ENCODE measurements at places on chromosomes 6 and 20.

DNA sequence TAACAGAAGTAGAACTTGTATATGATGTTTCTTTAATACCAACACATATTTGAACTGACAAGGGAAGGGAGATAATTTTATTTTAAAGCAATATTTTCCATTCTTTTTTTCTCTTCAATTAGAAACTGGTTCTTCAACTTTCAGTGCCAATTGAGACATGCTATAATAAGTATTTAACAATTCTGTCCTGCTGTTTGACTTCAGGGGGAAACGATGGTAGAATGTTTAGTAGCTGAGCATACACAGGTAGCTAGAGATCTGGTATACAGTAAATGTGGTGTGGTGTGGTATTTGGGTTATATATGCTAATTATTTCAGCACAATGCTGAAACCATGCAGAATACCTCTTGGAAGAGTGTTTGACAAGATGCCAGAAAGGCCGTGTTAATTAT, 156.9 kb downstream of the ARID1B start:
- DNase-seq = no peak

DNA sequence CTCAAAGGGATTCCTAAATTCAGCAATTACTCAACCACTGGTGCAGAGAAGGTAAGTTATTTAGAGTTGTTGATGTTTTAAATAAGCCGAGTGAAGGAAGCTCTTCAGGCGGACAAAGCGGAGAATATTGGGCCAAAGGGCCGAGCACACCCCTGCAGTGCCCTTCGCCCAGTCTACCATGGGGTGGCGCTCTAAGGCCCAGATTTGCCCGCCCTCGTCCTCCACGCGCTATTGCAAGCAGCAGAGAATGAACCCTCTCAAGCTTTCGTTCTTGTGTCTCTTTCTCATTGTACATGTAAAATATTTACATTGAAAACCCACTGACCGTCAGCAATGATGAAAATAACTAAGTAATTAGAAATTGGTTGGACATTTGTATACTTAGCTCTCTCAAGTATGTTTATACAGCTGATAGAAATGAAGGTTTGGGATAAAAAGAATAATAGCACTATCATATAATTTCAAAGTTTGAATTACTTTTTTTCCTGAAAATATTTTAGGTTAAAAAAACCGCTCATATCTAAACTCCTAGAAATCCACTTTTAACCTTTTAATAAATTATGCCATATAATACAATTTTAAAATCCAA, 195.0 kb upstream of the CEP162 start:
- DNase-seq = no peak

GRCh38 chr6:11113038-11113437, 1.5 kb upstream of the ERVFRD-1 start:
- DNase-seq = no peak

DNA sequence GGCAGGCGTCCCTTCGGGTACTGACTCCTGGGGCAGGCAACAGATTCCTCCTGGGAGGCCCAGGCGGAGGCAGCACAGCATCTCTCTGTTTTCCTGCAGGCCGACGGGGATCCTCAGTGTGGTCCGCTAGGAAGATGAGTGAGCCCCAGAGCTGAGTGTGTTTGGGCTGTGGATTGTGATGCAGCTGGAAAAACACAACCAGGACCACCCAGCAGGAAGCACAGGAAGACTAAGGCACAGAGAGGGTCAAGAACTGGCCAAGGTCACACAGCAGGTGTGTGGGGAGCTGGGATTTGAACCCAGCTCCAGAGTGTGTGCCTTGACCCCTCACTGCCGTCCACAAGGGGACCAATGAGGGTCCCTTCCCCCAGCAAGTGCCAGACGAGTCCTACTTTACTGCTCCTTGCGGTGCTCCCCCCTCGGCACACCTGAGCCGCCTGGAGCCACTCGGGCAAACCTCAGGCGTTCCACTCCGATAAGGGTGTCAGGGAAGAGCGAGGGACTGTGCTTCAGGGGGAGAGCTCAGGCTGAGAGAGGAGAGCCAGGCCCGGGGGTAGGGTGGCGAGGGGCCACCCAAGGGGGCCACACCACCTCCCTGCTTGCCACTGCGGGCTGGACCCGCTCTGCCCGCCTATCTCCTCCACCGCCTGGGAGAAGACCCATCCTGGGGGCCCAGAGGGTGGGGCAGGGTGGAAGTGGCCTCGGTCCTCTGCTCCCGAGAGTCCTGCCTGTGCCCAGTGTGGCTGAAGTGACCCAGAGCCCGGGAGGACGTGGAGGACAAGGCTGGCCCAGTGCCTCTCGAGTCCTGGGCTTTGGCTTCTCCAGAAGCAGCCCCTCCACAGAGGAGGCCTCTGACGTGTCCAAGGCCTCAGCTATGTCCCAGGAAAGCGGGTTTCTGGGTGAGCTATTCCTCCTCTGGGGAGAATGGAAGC, 63.3 kb downstream of the YTHDF1 start:
- no peak for DNase-seq

DNA sequence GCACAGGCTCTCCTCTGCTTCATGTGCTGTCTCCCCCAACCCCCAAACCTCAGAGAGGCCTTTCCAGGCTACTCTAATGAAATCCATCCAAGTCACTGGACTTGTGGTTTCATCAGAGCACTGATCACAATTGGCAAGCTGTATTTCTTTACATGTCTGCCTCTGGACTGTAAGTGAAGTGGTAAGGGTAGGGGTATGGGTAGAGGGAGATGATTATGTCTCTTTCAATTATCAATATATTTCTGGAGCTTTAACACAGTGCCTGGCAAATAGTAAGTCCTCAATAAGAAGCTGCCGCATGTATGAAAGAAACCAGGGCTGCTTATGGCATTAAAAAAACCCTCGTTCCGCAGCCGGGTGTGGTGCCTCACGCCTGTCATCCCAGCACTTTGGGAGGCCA, 5.4 kb downstream of the TRERF1 start:
- DNase-seq = no peak

DNA sequence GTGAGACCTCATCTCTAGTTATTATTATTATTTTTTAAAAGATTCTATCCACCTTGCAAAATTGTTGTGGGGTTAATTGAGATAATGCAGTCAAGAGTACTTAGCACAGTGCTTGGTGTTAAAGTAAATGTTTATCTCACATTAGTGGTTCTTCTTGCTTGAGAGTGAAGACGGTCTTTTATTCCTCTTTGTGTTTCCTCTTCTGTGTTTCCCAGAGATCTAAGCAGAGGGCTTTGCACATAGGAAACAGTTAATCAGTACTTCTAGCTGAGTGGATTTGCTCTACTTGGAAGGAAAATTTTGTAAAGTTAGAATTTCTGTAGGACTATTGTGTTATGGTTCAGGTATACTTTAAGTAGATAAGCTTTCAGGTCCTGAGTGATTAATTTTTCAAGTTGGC, 3.5 kb downstream of the ARMC2 start:
- no peak for DNase-seq

GRCh38 chr20:1477896-1478490, 11.3 kb upstream of the NSFL1C start:
- DNase-seq = no peak

DNA sequence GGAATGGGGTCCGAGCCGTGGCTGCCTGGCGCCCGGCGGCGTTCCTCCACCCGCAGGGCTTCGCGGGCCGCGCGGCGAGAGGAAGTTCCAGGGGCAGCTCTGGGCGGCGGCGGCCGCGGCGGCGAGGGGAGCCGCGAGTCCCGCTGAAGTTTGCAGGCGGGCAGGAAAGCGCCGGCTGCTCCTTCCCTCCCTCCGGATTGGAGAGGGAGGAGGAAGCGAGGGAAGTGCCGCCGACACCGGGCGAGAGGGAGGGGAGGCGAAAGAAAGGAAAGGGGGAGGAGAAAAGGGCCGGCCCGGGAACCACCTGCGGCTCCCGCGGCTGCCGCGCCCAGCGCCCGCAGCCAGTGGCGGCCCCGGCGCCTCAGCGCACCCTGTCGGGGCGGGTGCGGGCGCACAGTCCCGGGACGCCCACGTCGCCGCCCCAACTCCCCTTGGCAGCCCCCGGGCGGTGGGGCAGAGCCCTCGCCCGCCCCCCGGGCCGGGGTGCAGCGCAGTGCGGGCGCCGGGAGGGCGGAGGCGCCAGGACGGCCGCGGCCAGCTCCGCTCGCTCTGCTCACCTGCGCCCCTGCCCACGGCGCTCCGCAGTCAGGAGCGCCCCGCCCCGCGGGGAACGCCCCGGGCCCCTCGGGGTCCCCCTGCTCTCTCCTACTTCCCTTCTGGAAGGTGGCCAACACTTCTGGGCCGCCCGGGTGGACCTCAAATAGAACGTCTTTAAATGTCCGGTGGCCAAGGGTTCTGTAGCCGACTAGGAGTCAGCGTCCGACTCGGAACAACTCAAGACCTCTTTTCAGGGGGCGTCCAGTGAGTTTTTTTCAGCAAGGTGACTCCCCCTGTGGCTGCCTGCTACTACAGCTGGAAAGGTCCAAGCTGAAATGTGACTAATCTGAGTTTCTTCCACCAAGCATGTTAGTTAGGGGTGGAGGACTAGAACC, 80.3 kb upstream of the CCDC28A start:
- no peak for DNase-seq

DNA sequence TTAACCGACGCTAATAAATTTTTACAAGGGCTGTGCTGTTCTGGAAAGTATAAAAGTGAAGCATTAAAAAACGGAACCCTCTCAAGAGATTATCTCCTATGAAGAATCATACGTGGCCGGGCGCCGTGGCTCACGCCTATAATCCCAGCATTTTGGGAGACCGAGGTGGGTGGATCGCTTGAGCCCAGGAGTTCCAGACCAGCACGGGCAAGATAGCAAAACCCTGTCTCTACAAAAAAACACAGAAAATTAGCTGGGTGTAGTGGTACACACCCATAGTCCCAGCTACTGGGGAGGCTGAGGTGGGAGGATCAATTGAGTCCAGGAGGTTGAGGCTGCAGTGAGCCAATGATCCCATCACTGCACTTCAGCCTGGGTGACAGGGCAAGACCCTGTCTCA, 83.4 kb downstream of the GMPR start:
- DNase-seq = no peak

Data from T-cell (primary cell).